ENCODE measurements at places on chromosomes 12 and 14.

GRCh38 chr12:51868821-51869495 is 18.9 kb upstream of the ANKRD33 start:
- DNase-seq, result no peak

DNA sequence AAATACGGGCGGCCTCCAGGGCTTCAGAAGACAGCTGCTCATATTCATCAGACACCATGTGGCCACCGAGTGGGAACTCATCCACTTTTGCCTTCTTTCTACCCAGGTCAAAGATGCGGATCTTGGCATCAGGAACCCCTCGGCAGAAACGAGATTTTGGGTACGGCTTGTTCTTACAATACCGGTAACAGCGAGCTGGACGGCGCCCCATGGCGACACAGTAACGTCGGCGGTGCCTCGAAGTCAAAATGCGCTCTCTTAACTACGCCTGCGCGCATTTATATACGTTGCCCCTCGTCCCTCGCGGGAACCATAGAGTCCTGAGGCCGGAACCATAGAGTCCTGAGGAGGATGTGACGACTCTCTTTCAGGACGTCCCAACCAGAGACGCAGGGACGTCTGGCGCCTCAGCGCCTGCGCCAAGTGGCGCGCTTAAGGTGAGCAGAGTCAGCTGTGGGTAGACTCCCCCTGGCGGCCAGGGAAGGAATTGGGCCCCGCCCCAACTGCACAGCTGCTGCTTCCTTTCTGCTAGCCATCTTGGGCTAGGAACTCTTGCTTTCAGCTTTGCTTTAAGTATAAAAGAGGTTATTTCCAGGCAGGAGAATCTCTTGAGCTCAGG is at the start of gene RPL10L:
TSS of gene RPL10L (minus strand) at position 256 of the 619 bp plus-strand sequence. CDS start at position 211, 45 bp downstream.
- no peak for DNase-seq

DNA sequence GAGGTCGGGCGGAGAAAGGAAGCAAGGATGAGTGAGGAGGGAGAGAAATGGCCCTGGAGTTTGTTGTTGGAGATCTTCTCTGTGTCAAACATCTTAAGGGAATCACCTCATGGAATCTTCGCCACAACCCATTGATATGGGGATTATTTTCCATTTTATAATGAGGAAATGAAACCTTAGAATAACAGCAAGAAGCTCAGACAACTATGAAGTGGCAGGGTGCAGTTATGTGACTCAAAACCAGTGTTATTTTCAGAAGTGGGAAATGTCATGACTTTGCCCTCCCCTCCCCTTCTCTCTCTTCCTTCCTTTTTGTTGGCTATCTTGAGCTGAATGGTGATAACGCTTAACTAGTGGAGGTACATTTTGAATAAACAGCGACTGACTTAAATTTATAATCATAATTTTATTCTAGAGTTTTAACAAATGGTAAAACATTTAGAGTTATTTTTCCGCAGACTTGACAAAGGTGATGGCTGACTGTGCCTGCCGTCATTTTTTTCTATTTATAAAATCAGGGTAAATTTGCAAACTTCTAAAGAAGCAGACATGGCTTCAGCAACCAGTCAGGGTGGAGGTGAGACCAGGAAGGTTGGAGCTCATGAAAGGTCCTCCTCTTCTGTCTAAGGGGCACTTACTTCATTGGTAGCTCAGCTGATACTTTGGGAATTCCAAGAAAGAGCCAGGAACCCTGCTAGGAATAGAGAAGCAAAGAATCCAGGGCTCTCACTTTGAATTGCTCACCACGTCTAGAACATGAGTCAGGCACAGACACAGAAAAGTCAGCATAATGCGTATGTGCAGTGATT is 232.4 kb downstream of the RGS6 start:
- DNase-seq, result no peak

- no peak for DNase-seq
Measured at GRCh38 chr14:72679536-72680151, 214.3 kb downstream of the DPF3 start.

- no peak for DNase-seq
Measured at GRCh38 chr12:42524716-42525115, 64.8 kb downstream of the PRICKLE1 start.

DNA sequence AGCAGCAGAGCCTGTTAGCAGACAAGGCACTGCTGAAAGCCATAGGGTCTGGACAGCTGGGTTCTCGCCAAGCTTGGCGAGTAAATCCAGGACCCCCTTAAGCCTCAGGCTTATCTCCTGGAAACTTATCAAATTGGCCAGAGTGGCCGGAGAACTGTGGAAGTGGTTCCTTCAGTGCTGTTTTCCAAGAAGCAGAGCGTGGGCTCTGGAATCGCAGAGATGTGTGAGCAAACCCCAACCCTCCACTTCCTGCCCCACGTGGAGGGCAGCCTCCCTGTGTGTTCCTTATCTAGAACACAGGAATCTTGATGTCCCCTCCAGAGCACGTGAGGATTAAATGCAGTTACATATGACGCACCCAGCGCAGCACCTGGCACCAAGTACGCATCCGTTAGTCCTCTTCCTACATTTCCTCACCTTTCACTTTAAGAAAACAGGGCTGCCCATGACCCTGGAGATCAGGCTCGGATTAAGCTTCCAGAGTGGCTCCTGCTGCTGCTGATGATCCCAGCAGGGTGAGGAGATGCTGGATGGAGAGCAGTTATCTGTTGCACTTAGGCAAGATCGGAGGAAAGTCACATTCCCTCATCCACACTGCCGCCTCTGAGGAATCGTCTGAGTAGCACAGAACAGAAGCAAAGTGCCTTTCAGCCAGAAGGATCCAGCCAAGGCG is 35.0 kb downstream of the MMAB start:
- DNase-seq, result no peak

GRCh38 chr14:91138511-91139359 is 24.9 kb downstream of the DGLUCY start:
- peak; percentile 5 for DNase-seq

DNA sequence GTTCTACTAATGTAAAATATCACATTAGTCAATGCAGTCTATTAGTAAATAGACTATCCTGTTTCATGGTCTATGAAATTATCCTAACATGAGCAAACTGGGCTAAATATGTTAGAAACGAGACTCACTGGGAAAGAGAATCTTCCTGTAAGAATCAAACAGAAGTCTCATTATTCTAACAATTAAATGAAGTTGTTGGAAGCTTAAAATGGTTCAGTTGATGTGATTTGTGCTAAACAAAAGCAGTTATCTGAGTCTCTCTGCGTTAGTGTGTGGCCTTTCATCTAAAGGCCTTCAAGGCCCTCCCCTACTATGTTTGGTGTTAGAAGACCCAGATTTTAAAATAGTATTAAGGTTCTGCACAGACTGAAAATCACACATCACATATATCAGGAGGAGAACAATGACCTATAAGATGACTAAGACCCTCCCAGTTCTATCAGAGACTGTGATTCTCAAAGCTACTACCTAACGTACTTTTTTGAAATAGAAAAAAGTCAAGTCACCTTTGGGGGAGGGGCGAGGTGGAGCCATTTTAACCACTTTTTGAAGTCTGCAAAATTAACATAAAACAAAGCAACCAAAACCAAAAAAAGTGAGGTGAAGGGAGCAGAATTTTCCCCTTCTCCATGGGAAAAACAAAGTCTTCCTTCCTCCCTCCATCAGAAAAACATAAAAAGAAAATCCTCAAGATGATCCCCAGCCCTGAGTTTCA is 82.3 kb downstream of the DENND5B start:
- DNase-seq, result no peak

DNA sequence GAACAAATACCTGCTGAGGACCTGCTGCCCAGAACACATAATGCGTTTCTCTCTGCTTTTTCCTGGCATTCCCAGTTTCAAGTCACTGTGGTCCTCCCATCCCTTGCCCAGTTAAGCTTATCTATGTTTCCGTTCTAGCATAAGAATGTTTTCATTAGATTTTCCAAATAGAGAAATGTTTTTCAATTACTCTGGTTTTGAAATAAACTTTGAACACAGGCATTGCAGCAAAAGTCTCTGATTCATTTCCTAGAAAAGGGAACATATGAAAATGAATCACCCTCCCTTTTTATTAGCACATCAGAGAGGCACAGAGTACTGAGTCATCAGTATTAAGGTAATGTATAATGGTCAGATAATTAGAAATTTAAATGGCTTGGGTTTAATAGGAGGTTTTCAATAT is 201.1 kb upstream of the TMEM260 start:
- no peak for DNase-seq

DNA sequence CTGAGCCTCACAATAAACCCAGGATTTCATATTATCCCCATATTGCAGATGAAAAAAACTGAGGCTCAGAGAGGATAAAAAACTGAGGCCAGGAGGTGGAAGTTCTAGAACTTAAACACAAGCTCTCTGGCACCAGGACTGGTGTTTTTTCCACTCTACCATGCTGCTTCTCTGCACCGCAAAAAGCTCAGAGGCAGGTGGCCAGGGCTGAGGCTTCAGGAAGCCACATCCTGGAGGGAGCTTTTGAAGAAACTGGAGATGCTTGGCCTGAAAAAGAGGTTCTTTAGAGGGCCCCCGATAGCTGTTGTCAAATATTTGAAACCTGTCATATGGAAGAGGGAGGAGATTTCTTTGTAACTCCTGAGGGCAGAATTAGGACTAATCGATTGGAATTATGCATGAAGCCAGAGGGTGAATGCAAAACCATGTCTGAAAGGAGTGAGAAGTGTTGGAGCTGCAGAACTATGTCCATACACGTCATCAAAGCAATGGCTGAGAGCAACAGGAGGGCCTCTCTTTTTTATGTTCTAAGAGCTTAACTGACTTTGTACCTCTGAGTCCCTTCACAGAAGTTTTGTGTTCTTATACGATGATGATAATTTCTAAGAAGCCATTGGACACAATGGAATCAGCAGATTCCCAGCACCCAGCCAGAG is 448.6 kb downstream of the FUT8 start:
- no peak for DNase-seq

GRCh38 chr14:85620947-85621346 is 91.0 kb downstream of the FLRT2 start:
- no peak for DNase-seq
